ENCODE measurements at places on chromosomes 12 and 14.

GRCh38 chr14:19828314-19828713 is 24.7 kb downstream of the OR4N2 start:
- no peak for DNase-seq

DNA sequence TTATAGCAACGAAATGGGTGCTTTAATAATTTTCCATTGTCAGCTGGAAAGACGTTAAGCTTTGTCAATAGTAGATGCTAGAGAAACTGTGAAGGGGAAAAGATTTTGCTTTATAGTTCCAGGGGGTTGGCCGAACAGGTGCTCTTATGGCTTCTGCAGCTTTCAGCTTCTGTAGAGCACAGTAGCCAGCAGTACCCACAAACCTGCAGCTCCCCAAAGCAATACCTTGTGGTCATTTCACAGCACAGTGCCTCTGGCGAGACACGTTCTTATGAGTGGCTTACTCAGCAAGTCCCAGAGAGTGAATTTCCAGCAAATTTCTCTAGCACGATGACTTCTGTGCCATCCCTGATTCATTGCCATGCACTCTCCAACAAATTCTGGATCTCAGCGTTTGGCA is 416.3 kb upstream of the ATP2B1 start:
- DNase-seq, result no peak

- no peak for DNase-seq
These were observed 30.7 kb downstream of the TESC start for GRCh38 chr12:117068492-117068891.

GRCh38 chr12:95674631-95675030 is 115.9 kb downstream of the NTN4 start:
- no peak for DNase-seq

DNA sequence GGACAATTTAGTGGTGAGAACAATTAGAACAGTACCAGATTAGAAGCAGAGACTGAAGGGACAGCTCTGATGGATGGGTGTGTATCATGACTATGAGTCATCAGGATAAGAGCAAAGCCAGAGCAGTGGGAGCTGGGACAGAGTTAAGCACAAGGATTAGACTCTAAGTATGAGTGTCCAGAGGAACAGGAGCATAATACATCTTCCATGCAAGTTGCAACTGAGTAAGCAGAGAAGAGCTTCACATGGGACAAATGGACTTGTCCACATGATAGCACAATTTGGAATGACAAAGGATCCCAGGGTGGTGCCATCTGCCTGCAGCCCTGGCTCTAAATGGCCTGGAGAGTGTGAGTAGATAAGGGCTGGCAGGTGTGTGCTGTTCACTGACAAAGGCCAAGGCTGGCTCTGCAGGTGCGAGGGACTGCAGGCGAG is 226.4 kb upstream of the CAND1 start:
- no peak for DNase-seq

DNA sequence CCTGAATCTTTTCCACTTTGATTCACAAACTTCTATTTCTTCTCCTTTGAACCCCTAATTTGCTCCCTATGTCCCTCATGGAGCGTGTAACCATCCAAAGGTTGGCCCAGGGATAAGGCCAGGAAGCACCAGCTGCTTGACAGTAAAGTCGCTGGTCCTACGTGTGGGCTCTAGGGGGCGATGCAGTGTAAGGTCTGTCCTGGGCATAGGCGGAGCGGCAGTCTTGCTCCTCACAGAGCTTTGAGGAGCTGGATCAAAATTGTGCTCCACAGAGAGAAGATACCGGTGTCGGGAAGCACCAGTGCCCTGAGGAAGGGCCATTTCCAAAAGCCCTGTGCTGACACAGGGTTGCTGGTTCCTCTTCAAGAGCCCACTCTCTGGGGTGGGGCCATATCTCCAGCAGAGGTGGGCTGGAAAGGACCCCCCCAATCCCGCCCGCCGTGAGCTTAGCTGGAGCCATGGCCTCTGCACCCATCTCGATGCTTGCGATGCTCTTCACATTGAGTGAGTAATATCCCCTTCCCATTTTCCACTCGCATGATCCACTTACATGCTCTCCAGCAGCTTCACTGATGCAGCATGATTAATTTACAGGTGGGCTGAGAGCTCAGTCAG is 49.9 kb upstream of the OR4E1 start:
- DNase-seq, result peak; percentile 8
